Endodermal cell (in vitro differentiated cells): ENCODE measurements at places on chromosomes 6 and 20. TPM values are rescaled to one million over a fixed set of nuclear protein-coding genes. Genes with fewer than 3 reads are reported as not detected.

DNA sequence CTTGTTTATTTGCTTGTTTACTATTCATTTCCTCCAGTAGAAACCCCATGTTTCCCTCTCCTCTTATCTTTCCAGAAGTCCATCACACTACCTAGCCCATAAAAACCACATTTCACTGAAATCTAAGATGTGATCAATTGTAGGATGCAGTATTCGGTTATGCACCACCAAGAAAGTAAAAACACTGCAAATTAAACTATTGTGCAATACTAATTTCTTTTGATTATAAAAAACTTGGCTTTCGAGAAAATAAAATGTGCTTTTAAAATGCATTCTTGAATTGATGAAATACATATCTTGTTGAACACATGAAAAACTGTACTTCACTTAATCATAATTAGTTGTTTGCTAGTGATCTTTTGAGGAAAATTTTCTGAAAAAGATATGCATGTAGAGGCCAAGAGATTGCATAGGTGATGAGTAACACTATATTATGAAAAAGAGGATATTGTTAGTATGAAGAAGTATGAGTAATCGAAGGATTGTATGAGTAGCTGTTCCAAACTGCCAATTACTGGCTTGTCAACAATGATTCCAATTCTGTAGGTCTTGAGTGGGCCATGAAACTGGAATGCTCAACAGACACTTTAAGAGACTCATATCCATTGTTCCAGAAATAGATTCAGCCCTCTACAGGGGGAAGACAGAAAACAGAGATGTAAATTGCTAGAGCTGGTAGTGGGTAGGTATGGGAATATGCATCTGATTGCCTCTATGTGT, 79.7 kb downstream of the RNF217 start:
- H3K4me3 ChIP-seq, result no peak overlapping the region
- no peaks in the 10 kb centered on the region for H3K36me3 ChIP-seq
- no peak for DNase-seq
- H3K27ac ChIP-seq, result no peak overlapping the region
- peaks cover 4% of the 10 kb centered on the region for H3K4me1 ChIP-seq

SMLR1 gene
- 0.14 to 0.48 TPM (median 0.40 TPM) in 3 replicates for total RNA-seq

CGA gene
- total RNA-seq, result not detected in 3 replicates

- H3K4me1 ChIP-seq, result peaks cover 7% of the 10 kb centered on the region
- no peak overlapping the region for H3K27ac ChIP-seq
- no peak for DNase-seq
These were observed 434.7 kb upstream of the SOX4 start for GRCh38 chr6:21158873-21159272.

GRCh38 chr20:31666258-31667042, 28.7 kb downstream of the COX4I2 start:
- H3K4me3 ChIP-seq, result no peak overlapping the region
- DNase-seq, result peak; percentile 66
- H3K4me1 ChIP-seq, result peaks cover 5% of the 10 kb centered on the region
- H3K36me3 ChIP-seq, result peaks cover 34% of the 10 kb centered on the region
- H3K27ac ChIP-seq, result no peak overlapping the region

GRCh38 chr20:10662661-10663458, 10.9 kb downstream of the JAG1 start:
- DNase-seq, result peak; percentile 34
- H3K4me3 ChIP-seq, result no peak overlapping the region
- peaks cover 52% of the 10 kb centered on the region for H3K27me3 ChIP-seq
- H3K4me1 ChIP-seq, result peaks cover 14% of the 10 kb centered on the region
